Left renal cortex interstitium (tissue), 4 donors: ENCODE measurements at places on chromosomes 13 and 19. TPM values are rescaled to one million over a fixed set of nuclear protein-coding genes. Genes with fewer than 3 reads are reported as not detected.

The CPB2 gene
- polyA plus RNA-seq = 1.8 TPM

The SERPINE3 gene
- 1.1 TPM for polyA plus RNA-seq

The FAM216B gene
- polyA plus RNA-seq = not detected

The C1QTNF9 gene
- polyA plus RNA-seq = 0.32 TPM

The KIR2DL3 gene
- 0.09 TPM for polyA plus RNA-seq

The ADGRE1 gene
- polyA plus RNA-seq = 0.16 TPM

The CGB1 gene
- polyA plus RNA-seq = not detected

The PTGIR gene
- polyA plus RNA-seq = 2.1 TPM

The MUC16 gene
- 0.16 TPM for polyA plus RNA-seq

DNA sequence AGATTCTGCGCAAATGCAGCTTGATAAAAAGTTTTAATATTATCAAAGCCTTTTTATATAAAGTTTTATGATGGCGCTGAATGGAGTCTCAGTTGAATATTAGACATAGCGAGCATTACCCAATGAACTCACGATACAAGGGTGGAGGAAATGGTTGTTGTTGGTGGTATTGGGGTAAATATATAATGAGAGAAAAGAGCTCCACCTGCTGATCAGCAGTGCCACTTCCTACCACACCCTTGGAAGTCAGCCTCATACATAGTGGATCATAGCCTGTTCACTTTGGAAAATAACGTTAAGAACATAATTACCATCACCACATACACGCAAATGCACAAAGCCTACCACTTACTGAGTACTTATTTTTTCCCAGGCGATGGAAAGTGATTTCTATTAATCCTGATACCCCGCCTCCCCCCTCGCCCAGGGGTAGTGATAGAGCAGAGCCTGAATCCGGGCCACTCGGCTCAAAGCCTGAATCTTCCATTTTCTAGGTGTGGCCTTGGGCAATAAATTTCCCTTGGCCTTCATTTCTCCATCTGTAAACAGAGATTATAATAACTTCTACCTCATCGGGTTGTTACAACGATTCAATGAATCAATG, 358.3 kb downstream of the KLF5 start:
- no peak for DNase-seq

- peak; percentile 57 for DNase-seq
Measured at GRCh38 chr19:35549174-35549788, 3.9 kb downstream of the TMEM147 start.

DNA sequence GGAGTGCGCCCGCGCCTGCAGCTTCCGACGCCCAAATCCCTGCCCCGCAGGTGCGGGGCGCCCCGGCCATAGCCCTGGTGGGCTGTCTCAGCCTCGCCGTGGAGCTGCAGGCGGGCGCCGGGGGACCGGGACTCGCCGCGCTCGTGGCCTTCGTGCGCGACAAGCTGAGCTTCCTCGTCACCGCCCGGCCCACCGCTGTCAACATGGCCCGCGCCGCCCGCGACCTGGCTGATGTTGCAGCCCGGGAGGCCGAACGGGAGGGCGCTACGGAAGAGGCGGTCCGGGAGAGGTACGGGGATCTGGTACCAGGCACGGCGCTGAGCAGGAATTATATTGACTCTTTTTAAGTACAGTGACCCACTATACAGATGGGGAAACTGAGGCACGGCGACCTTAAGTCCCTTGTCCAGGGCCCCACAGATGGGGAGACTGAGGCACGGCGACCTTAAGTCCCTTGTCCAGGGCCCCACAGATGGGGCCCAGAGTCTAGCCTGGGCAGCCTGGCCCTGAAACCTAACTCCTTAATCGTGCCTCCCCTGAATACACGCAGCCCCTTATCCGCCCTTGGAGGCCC, 586 bp downstream of the MRI1 start:
- DNase-seq = no peak

DNA sequence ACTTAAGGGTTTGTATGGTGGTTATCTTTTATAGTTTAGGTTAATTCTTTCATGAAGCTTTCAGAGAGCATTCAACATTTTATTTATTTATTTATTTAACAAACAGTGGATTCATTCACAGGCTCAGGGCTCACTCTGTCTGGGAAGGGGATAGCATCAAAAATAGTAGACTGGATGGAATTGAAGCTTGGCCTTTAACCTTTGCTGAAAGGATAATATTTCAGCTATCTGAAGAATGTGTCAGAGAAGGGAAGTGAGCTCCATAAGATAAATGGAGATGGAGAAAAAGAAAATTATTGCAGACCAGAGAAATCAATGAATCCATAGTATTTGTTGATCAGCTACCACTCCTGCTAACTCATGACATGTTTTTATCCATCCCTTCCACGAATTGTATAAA, 305.6 kb downstream of the COG6 start:
- DNase-seq = no peak

DNA sequence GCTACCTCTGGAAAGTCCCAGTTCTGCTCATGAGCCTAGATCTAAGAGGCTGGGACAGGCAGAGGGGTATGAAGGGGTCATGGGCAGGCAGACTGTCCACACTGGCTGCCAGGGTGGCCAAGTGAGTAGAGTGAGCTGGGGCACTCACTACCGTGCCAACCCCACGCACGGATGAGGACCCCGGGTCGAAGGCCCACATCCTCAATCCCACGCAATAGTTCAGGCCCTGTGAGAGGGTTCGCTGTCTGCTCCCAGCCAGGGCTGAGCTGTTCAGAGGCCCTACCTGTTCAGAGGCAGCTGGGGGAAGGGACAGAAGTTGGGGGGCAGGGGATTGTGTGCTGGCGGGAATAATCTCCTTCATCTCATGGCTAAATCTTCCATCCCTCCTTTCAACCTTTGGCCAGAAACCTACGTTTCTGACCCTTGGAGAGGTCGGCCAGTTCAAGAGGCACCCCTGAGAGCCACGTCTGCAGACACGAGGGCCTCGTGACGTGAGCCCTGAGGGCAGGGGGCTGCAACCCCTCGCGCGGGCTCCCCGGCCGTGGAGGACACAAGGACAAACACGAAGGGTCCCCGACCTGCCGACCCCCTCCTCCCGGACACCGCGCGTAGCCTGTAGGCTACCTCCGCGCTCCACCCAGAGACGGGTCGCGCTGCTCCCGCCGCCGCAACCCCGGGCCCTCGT, 1.0 kb upstream of the RPS5 start:
- no peak for DNase-seq

- DNase-seq = no peak
Measured at GRCh38 chr13:73981595-73981994, 152.6 kb downstream of the KLF12 start.

DNA sequence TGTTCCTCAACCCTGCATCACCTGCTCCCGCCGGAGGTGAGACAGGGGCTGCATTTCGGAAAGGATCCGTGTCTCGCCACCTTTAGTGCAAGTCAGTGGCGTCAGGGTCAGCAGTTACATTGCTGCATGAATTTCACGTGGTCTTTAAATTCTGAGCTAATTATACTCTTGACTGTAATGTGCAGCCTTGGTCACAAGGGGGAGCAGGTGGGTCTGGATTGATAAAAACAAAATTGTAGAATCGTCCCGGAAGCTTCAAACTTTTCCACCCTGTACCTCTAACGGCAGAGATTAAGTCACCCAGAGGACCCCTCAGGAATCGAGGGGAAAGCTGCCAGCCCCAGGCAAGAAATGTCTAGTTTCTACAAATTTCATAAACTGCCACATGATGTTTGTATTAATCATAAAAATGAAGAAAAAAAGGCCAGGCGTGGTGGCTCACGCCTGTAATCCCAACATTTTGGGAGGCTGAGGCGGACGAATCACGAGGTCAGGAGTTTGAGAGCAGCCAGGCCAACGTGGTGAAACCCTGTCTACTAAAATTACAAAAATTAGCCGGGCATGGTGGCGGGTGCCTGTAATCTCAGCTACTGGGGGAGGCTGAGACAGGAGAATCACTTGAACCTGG, 20.2 kb downstream of the BBC3 start:
- DNase-seq = no peak

GRCh38 chr19:53140351-53140750, 7.6 kb upstream of the ZNF415 start:
- DNase-seq = no peak

GRCh38 chr13:36915896-36916640, 4.0 kb downstream of the SMAD9 start:
- no peak for DNase-seq

DNA sequence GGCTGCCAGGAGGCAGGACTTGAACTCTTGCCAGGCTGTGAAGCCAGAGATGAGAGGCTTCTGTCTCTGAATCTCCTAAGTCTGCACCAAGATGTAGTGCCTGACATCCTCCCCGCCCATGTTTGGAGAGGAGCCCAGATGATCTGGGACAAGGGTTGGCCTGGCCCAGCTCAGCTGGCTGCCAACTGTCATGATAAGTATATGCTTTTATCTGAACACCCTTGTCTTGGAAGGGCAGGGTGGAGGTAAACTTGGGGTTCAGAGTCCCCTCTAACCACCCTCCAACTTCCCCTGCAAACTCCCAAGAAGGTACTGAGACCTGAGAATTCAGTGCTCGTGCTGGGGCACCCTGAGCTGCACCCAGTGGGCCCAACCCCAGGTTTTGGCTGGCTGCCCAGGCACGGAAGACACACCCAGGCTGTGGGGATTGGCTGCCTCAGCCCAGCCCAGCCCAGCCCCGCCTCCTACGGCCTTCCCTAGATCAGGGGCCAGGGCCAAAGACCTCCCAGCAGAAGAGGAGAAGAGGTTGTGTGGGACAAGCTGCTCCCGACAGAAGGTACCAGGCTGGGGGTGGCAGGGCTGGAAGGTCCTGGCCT, at the start of gene CYP4F12:
CYP4F12 (plus strand) TSS at position 508 of the 596 bp plus-strand sequence. CDS start 443 bp downstream, outside the sequence.
- no peak for DNase-seq

- DNase-seq = no peak
Measured at GRCh38 chr19:44476559-44477408, 23.5 kb downstream of the ZNF180 start.

- DNase-seq = no peak
Measured at GRCh38 chr13:35993686-35994085, 137.5 kb downstream of the DCLK1 start.

DNA sequence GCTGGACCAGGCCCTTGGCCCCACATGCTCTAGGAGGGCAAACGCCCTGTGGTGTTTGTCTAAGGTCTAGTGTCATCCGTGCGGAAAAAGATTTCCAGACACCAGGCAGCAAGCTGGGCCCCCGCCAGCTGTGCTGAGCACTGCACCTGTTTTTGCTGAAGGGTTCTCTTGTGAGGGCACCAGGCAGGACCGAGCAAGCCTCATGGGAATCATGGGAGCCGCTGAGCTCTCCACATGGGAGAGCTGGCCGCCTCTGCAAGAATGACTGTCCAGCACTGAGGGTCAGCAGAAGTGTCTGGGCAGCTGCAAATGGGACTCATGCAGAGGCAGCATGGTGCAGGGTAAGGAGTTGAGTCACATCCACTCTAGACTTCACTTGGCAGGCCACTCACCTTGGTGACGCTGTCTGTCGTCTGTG, 12.0 kb downstream of the B3GNT8 start:
- no peak for DNase-seq

GRCh38 chr13:42373048-42373812, 101.3 kb downstream of the AKAP11 start:
- no peak for DNase-seq

- no peak for DNase-seq
Measured at GRCh38 chr19:9808855-9809824, 9.7 kb downstream of the FBXL12 start.

DNA sequence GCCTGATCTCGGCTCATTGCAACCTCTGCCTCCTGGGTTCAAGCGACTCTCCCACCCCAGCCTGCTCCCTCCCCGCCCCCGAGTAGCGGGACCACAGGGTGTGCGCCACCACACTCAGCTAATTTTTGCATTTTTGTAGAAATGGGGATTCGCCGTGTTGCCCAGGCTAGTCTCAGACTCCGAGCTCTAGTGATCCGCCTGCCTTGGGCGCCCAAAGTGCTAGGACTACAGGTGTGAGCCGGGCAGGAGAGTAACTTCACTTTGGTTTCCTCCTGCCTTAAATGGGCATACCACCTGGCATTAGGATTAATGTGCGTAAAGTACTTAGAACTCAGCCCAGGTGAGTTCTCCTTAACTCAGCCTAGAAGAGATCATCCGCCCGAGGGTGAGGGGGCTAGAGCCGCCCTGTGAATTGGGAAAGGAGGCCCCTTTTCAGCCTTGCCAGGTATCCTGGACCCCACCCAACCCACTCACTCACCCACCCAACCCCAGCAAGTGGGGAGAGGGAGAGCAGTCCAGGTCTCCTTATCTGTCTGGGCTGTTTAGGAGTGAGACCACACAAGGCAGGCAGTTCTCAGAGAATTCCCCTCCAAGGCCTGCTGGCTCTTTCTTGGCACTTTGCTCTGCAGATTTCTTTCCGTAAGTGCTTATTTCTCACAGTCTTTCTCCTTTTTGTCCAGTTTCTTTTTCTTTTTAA, 1.2 kb upstream of the ZFP36 start:
- DNase-seq = no peak

- DNase-seq = peak; percentile 88
Measured at GRCh38 chr19:48872884-48873475, 759 bp downstream of the PPP1R15A start.

DNA sequence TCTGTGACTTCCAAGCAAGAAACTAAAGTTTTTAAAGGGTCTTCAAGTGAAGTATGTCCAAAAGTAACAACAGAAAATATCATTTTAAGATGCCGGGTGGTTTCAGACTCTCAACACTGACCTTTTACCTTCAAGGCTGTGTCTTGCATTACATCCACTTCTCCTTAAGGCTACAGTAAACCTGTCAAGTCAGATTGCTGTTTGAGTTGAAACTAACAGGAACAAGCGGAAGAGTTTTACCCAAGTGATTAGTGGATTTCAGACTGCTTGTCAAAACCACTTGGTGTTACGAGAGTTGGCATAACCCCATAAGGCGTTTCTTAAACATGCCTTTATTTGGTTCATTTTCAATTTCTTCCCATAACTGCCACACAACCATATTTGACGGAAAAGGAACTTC, 283.1 kb downstream of the DCT start:
- no peak for DNase-seq

- DNase-seq = no peak
Measured at GRCh38 chr13:29561918-29562317, 33.6 kb downstream of the SLC7A1 start.

GRCh38 chr19:9799162-9799561, 19.7 kb downstream of the FBXL12 start:
- no peak for DNase-seq

DNA sequence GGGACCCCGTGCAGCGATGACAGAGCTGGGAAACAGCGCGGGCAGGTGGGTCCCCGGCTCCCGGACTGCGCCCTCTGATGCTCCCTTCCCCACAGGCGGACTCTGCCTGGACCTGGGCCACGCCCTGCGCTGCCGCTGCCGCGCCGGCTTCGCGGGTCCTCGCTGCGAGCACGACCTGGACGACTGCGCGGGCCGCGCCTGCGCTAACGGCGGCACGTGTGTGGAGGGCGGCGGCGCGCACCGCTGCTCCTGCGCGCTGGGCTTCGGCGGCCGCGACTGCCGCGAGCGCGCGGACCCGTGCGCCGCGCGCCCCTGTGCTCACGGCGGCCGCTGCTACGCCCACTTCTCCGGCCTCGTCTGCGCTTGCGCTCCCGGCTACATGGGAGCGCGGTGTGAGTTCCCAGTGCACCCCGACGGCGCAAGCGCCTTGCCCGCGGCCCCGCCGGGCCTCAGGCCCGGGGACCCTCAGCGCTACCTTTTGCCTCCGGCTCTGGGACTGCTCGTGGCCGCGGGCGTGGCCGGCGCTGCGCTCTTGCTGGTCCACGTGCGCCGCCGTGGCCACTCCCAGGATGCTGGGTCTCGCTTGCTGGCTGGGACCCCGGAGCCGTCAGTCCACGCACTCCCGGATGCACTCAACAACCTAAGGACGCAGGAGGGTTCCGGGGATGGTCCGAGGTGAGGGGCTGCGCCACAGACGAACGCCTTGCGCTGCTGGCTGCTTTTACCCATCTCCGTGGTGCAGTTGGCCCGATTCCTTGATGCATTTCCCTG, 7.8 kb upstream of the SELENOV start:
- no peak for DNase-seq

GRCh38 chr19:38717855-38718254, 26.4 kb downstream of the CAPN12 start:
- DNase-seq = no peak

GRCh38 chr13:113950451-113951245, 23.2 kb downstream of the C13orf46 start:
- no peak for DNase-seq
